ENCODE measurements at places on chromosomes 4 and X. TPM values are rescaled to one million over a fixed set of nuclear protein-coding genes. Genes with fewer than 3 reads are reported as not detected.

Gene CT45A10
- not detected for total RNA-seq

Gene PDE5A
- total RNA-seq = 5.8 TPM

Gene ERAS
- total RNA-seq = not detected

Gene AFF2
- 0.89 TPM for total RNA-seq

Gene CUL4B
- 19.6 TPM for total RNA-seq

GRCh38 chr4:10456595-10457254 lies 501 bp downstream of the ZNF518B start:
- DNase-seq = no peak

DNA sequence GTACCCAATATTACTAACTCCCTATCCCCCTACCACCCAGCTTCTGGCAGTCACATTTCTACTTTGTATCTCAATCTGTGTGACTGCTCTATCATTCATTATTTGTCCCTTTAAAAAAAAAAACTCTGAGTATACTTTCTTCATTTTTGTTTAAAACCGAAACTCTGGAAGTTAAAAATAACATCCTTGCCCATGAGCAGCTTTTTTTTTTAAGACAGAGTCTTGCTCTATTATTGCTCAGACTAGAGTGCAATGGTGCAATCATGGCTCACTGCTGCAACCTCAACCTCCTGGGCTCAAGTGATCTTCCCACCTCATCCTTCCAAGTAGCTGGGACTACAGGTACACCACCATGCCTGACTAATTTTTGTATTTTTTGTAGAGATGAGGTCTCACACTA lies 15.8 kb downstream of the UBE2K start:
- DNase-seq = peak; percentile 58

DNA sequence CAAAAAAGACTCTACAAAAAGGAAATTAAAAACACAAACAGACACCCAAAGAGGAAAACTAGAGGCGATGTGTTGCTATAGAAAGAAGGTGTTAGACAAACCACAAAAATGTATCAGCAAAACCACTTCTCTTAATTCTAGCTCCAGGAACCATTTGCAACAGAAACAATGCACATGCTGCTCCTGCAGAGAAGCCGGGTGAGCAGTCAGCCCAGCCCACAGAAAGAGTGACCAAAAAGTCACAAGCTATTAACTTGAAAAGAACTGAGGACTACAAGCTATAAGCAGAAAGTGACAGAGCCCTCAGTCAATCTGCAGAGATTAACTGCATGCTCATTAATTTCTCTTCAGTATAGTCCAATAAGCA lies 96.2 kb upstream of the KLHL13 start:
- DNase-seq = no peak

GRCh38 chr4:182569561-182569960 lies 326.4 kb downstream of the TENM3 start:
- no peak for DNase-seq

DNA sequence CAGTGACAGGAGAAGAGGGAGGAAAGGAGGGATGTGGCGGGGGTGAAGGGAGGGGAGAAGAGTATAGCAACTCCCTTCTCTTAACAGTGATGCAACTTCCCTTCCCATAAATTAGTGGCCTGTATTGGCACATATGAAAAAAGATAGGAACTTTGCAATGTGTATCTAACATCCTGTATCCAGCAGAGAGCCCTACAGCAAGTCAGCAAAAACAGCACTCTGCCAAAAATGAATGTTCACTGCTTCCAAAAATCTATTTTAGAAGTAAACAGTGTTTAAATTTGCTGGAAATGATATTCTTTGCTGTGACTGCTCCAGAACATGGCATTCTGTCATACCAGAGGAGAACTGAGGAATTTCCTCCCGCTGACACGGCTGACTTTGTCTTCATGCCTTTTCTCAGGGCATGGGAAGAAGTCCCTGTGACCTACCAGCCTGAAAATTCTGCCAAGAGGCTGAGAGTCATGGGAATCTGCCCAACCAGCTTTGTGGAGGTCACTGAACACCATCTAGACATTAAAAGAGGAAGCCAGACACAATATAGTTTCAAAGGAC lies 343.4 kb upstream of the RASGEF1B start:
- no peak for DNase-seq

All from right atrium auricular region (tissue), 2 donors.